Peyer's patch (tissue), 4 donors: ENCODE measurements at places on chromosomes 2 and 18. TPM values are rescaled to one million over a fixed set of nuclear protein-coding genes. Genes with fewer than 3 reads are reported as not detected.

DNA sequence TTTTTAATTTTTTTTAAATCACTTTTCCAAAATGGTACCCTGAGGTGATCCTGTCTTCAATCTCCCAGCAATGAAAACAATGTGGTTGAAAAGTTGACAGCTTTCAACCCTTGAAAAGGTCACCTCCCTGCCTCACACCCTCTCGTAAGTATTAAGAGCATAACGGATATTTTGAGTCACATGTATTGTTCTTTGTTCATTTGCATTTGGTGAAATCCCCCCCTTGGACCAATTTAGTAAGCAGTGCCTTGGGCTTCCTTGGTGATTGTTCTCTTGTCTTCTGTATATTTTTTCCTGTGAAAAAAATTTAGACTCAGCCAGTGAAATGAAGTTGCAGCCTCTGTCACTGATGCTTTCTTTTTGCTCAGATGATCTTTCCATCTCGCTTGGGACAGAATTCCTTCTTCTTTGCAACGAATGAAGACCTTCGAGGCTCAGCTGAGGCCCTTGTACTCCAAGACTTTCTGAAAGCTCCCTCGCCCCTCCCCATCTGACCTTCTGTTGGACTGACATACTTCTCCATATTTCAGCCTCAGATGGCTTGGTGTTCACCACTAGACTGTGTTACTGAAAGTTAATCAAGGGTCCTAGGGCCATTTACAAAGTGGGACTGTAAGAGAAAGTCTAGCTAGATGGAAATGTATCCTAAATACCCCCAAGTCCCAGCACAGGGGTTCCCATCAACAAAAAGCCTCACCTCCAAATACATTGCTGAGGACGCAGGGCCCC, 158.4 kb downstream of the BCL2 start:
- no peak for DNase-seq

GRCh38 chr2:66781804-66782203, 346.9 kb downstream of the MEIS1 start:
- no peak for DNase-seq

DNA sequence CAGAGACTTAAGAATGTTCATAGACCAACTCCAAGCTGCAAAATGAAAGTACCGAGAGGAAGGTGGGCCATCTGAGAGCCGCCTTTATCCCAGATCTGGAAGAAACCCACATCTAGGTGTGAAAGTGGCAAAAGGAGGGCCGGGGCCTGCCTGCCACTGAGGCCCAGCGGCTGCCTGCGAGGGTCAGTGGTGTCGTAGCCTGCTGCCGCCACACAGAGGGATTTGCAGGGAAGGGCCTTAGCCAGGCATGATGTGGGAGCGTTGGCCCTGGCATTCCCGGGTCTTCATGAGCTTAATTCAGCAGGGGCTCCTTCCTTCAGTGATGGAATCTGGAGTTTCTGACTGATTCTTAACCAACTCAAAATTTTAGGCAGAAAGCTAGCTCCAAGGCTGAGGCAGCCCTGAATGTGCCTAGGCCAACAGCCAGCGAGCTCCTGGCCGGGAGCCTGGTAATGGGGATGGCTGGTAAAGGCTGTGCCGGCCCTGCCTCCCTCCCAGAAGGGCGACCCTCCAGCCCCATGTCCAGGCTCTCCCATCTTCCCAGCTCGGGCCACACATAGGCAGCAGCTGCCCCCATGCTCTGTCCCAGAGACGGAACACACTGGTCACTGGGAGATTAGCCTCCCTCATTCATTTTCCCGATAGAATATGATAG, 230.1 kb downstream of the AGAP1 start:
- DNase-seq, result no peak

DNA sequence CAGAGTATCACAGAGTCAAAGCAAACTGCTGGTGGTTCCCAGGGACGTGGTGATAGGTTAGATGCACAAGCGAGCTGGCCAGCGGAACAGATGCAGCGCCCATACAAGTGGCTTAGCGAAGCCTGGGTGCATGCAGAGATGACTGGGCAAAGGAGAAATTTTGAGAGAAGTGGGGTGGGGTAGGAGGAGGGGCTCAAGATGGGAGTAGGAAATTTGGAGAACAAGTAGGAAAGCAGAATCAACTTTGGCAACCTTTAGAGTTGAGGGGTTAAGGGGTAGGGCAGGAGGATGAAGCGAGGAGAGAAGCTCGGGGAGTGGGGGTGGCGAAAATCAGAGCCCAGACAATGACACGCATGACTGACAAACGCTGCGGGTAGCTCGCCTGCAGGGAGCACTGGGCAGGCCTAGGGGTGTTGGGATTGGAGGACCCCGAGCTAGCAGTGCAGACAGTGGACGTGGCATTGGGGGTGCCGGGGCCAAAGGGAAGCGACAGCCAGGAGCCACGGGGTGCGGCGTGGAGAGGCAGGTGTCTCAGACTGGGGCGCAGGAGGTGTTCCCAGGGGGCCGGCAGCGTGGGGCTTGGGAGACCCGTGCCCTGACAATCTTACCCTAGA, 431 bp downstream of the FAM98A start:
- no peak for DNase-seq

DNA sequence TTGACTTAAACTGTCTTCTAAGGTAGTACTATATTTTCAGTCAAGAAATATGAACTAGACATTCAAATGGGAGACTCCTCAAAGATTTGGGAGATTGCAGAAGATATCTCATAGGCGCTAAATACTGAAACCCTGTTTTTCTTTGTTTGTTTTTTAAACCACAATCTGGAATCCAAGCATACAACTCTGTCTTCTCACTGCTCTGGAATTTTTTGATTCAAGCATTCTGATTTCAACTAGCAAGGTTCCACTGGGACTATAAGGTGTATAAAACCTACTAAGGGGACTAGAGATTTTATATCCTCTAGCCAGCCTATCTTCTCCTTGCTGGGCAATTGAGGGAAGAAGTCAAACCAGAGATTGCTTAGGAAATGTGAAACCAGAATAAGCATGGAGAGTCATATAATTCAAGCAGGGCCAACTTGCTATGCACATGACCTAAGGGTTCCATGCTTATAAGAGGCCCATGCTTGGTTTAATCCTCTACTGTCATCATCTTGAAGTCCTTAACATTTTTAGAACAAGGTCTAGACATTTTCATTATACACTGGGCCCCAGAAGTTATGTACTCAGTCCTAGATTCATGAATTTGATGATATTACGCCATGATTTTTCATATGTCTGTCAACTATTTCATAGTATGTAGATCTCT, 405.5 kb downstream of the PARD3B start:
- DNase-seq, result no peak

RIT2 gene
- total RNA-seq, result not detected
